Activated CD8-positive, alpha-beta T cell treated with anti-CD3 and anti-CD28 coated beads, Interleukin-2, amount 10 ng/mL, durations not matched to agents 7 days and 5 days (primary cell): ENCODE measurements at places on chromosomes 3 and 15. TPM values are rescaled to one million over a fixed set of nuclear protein-coding genes. Genes with fewer than 3 reads are reported as not detected.

DNA sequence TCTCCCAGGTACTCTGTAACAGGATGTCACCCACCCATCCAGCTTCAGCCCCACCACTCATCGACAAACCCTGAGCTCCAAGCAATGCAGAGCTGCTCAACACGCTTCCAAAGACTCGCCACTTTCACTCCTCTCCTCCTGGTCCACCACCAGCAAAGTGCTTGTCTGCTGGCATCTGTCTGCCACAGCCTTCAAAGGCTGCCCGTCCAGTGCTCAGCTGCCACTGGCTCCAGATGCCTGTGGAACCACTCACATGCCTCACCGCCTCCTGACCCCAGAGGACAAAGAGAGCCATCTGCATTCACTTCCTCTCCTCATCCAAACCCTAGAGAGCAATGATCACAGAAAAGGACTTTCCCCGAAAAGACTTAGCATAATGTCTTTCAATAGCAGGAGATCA, 109.5 kb upstream of the OCA2 start:
- H3K4me3 ChIP-seq, result no peak overlapping the region
- peaks cover 10% of the 10 kb centered on the region for H3K36me3 ChIP-seq
- no peaks in the 10 kb centered on the region for H3K4me1 ChIP-seq

- H3K4me3 ChIP-seq, result no peak overlapping the region
- H3K27me3 ChIP-seq, result no peaks in the 10 kb centered on the region
- no peaks in the 10 kb centered on the region for H3K4me1 ChIP-seq
- DNase-seq, result no peak
These were observed 642.3 kb upstream of the ADAMTS9 start for GRCh38 chr3:65330072-65330471.

DNA sequence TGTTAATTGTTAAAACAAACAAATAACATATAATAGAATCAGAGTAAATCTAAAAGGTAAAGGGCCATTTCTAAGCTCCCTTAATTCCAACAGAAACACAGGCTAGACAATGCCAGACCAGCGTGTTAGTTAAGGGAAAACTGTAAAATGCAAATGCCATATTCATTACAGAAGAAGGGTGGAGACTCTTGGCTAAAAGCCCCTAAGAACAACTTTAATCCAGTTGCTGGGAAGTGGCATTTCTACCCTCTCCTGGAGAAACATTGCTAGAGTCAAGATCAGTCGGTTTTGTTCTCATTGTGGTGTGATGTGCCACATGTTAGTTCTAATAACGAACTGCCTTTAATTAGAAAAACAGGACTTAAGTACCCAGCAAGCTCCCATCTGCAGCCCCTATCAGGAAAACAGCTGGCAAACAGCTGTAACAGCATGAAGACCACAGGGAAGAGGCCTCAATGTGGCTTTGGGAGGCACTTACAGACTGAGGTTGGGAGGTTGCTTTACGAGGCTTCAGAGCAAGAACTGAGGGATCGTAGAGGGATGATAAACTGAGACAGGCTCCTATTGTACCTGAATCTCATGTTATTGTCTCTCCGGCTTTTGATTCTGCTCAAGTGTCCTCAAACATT, 1134.8 kb downstream of the ROBO1 start:
- no peaks in the 10 kb centered on the region for H3K27me3 ChIP-seq
- no peak for DNase-seq
- H3K27ac ChIP-seq, result no peak overlapping the region
- H3K4me3 ChIP-seq, result no peak overlapping the region
- no peaks in the 10 kb centered on the region for H3K4me1 ChIP-seq

GRCh38 chr15:82569834-82570233, 29.6 kb upstream of the RPS17 start:
- H3K27me3 ChIP-seq, result peaks cover 19% of the 10 kb centered on the region
- H3K4me3 ChIP-seq, result no peak overlapping the region
- no peaks in the 10 kb centered on the region for H3K4me1 ChIP-seq
- no peak overlapping the region for H3K27ac ChIP-seq
- H3K36me3 ChIP-seq, result no peaks in the 10 kb centered on the region

- no peak overlapping the region for H3K4me3 ChIP-seq
- no peak for DNase-seq
- H3K27me3 ChIP-seq, result no peaks in the 10 kb centered on the region
- no peaks in the 10 kb centered on the region for H3K36me3 ChIP-seq
- no peak overlapping the region for H3K27ac ChIP-seq
- no peaks in the 10 kb centered on the region for H3K4me1 ChIP-seq
These were observed 558.5 kb upstream of the ARRDC4 start for GRCh38 chr15:97401970-97402369.

- H3K4me1 ChIP-seq, result peaks cover 93% of the 10 kb centered on the region
- H3K4me3 ChIP-seq, result no peak overlapping the region
- no peaks in the 10 kb centered on the region for H3K27me3 ChIP-seq
- H3K27ac ChIP-seq, result peak overlapping the region; percentile 92
- peaks cover 15% of the 10 kb centered on the region for H3K36me3 ChIP-seq
These were observed 55.6 kb downstream of the CCR3 start for GRCh38 chr3:46297658-46298423.

The CCDC54 gene
- total RNA-seq, result not detected

DNA sequence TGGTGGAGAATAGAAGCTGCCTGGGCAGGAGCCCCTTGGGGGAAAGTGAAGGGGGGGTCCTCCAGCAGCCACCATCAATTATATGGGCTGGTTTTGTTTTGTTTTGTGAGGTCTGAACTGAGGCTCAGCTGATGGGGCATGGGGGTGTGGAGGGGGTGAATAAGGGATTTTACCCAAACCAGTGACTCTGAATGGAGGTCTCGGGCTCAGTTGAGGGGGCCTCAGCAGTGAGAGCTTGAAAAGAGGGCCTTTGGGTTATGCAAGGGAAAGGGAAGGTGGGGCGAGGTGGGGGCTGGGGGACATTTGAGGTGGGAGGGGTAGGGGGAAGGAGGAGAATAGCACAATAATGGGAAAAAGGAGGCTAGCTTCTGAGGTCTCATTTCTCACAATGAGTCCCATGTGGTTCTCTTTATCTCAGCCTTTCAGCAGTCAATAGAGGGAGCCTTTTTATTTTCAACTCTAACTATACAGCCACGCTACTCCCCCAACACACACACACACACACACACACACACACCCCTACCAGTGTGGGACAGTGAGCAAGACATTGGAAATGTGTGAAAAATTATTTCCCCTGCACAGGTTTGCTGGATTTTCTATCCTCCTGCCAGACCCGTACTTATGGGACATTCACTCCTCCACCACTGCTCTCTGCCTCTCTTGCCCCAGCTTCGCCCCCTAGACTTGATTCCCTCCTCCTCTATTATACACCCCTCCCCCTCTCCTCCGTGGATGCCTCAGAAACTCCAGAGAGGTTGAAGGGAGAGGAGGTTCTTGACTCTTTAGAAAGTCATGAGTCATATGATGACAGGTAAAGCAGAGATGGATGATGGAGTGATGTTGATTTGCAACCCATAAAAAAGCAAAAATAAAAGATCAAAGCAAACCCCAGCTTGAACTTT, 96.0 kb downstream of the GTPBP8 start:
- DNase-seq, result no peak
- no peak overlapping the region for H3K27ac ChIP-seq
- H3K36me3 ChIP-seq, result no peaks in the 10 kb centered on the region
- H3K27me3 ChIP-seq, result no peaks in the 10 kb centered on the region
- no peaks in the 10 kb centered on the region for H3K4me1 ChIP-seq

The ZNF660 gene
- total RNA-seq, result 0.55 TPM

DNA sequence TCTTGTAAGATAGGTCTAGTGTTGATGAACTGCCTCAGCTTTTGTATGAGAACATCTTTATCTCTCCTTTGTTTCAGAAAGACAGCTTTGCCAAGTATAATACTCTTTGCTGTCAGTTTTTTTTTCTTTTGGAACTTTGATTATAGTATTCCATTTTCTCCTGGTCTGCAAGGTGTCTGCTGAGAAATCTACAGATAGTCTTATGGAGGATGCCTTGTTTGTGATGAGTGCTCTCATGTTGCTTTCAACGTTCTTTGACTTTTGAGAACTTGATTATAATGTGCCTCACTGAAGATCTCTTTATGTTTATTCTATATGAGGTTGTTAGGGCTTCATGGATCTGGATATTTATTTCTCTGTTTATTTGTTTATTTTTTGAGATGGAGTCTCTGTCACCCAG, 60.3 kb downstream of the DOCK3 start:
- H3K27ac ChIP-seq, result no peak overlapping the region
- no peaks in the 10 kb centered on the region for H3K27me3 ChIP-seq
- DNase-seq, result no peak
- no peaks in the 10 kb centered on the region for H3K36me3 ChIP-seq

The MST1R gene
- total RNA-seq, result 3.9 TPM

The ETFA gene
- 108 TPM for total RNA-seq

DNA sequence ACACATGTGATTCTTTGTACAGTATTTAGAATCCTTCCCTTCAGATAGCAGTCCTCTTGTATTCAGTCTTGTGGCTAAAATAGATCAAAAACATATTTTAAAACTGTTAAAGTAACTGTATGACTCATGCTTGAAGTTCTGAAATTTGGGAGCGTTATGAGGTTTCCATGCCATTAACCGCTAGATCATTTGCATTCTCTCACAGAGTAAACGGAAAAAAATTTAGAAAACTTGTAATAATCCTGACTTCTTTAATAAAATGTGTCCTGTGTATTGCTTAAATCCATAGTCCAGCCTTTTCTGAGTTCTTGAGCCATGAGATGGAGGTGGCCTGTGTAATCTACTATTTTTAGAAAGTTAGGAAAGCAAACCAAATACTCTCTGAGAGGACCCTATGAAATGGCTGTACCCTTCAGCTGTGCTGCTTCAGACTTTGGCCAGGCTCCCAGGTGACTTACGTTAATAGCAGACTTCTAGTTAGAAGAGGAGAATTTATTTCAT, 33.8 kb downstream of the MBNL1 start:
- peaks cover 59% of the 10 kb centered on the region for H3K36me3 ChIP-seq
- H3K4me3 ChIP-seq, result peak overlapping the region; percentile 15
- H3K27ac ChIP-seq, result peak overlapping the region; percentile 18
- no peaks in the 10 kb centered on the region for H3K27me3 ChIP-seq
- H3K4me1 ChIP-seq, result peaks cover 78% of the 10 kb centered on the region

- H3K4me3 ChIP-seq, result peak overlapping the region; percentile 94
- peak overlapping the region; percentile 98 for H3K27ac ChIP-seq
- H3K27me3 ChIP-seq, result no peaks in the 10 kb centered on the region
These were observed 868 bp upstream of the TMEM87A start for GRCh38 chr15:42273900-42274701.

- no peaks in the 10 kb centered on the region for H3K36me3 ChIP-seq
- H3K4me1 ChIP-seq, result no peaks in the 10 kb centered on the region
- H3K4me3 ChIP-seq, result no peak overlapping the region
- no peak for DNase-seq
- no peak overlapping the region for H3K27ac ChIP-seq
These were observed 30.5 kb upstream of the NOX5 start for GRCh38 chr15:68983961-68984481.

- no peaks in the 10 kb centered on the region for H3K36me3 ChIP-seq
- peaks cover 30% of the 10 kb centered on the region for H3K4me1 ChIP-seq
- H3K27ac ChIP-seq, result no peak overlapping the region
- H3K27me3 ChIP-seq, result no peaks in the 10 kb centered on the region
- H3K4me3 ChIP-seq, result no peak overlapping the region
These were observed 200.1 kb upstream of the PROK2 start for GRCh38 chr3:71984843-71985613.
